ENCODE measurements at places on chromosomes 1 and 21.
A peak's percentile ranks its signal among the peaks of the same experiment; 100 is the strongest.

DNA sequence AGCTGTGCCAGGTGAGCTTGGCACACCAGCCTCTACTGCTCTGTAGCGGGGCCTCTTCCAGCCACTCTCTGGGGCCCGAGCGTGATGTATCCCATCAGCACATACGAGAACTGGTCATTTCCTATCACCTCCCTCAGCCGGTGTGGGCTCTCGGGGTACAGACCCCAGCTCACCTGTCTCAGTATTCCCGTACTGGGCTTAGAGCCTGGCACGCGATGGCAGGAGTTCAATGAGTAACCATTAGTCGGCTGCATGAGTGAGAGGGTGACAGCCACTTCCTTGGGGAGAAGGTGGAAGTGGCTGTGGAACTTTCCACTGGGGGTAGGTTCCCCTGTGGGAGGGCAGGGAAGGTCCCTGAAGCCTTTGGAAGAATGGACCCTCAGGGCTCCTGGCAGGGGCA is 46.1 kb downstream of the ECE1 start:
- DNase-seq, result no peak

GRCh38 chr1:36635284-36635683 is 152.6 kb upstream of the CSF3R start:
- no peak for DNase-seq

GRCh38 chr1:93056214-93056613 is 22.9 kb upstream of the MTF2 start:
- no peak for DNase-seq

- no peak for DNase-seq
Measured at GRCh38 chr1:208030288-208031091, 119.6 kb upstream of the CD34 start.

DNA sequence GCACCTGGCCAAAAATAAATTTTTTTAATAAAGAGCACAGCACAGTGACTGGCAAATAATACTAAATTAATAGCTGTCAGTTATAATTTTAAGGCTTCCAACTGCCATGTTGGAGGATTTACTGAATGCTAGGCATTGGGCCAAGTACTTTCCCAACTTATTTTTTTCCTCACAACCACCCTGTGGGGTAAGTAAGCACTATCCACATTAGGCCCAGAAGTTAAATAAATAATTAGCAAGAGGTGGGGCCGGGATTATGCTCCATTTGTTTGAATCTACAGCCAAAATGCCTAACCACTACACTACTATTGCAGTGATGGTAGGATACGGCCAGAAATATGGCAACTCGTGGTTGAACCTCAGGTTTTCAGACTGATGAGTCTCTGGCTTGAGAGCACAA is 4.6 kb upstream of the TRNAU1AP start:
- no peak for DNase-seq

GRCh38 chr1:21764615-21765423 is 18.1 kb downstream of the USP48 start:
- no peak for DNase-seq

DNA sequence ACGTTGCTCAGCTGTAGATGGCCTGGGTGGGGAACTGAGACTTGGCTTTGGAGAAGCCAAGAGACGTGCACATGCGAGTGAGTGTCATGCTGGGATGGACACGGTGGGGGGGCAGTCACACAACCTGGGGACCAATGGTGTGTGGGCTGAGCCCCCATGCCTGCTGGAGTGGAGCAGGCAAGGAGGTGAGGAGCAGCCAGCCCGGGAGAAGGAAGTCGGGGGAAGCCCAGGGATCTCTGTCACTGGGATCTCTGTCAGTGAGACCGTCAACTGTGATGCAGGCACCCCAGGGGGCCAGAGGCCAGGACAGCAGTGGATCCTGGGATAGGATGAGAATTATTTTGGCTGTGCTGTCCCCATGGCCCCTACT is 11.0 kb upstream of the ZNF669 start:
- DNase-seq, result no peak

DNA sequence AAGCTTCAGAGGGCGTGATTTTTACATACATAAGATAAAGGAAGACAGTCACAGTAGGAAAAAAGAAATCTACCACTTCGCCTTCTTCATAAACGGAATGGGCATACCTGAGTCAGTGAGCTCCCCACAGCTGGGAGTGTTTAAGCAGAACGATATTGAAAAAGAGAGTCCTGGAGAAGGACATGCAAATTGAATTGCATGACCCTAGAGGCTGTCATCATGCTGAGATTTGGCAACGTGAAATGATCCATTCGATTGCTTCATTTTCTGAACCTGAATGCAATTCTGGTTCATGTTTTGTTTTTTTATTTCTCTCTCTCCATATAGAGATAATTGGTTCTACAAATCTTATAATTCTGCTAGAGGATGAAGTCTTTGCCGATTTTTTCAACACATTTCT is 3.7 kb downstream of the RGSL1 start:
- no peak for DNase-seq

DNA sequence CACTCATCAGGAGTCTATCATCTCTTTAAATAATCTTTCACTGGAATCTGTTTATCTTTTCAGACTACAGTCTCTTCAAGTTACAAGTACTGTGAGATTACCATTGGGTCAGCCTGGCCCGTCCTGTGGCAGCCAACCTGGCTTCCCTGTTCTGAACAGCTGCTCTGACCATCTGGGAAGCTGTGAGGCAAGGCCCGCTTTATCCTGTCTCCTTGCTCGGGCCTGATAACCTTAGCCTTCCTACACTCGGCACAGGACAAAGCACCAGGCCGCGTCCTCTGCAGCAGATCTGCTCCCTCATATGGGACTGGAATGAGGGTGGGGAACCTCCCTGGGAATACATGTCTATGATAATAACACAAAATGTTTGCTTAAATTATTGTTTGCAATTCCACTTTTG is 113.3 kb downstream of the PTPN14 start:
- no peak for DNase-seq

DNA sequence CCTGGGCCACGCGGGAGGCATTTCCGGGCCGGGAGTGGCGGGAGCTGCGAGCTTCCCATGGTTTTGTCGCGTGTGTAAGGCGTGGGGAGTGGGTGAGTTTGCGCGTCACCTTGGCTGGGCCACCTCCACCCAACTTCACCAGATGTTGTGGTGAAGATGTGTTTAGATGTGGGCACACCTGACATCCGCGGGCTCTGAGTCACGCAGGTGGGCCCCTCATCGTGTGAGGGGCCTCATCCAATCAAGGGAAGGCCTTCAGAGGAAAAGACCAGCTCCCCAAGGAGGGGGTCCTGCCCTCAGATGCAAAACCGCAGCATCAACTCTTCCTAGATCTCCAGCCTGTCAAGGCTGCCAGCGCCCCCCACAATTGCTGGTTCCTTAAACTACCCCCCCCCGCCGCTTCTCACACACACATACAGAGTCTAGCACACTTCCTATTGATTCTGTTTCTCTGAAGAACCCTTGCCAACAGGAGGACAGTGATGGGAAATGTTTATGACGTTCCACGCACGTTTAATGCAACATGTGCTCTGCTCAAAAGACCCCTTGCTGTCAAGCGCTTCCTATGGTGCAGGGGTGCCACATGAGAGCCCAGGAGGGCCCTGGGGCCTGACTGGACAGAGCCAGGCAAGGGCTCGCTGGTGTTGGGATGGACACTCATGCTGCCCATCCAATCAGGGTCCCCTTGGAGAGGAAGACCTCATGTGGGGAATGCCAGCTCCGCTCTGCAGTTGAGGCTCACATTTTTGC is 11.9 kb downstream of the ACTRT2 start:
- peak; percentile 24 for DNase-seq

- DNase-seq, result no peak
Measured at GRCh38 chr1:118494998-118495397, 310.0 kb upstream of the SPAG17 start.

DNA sequence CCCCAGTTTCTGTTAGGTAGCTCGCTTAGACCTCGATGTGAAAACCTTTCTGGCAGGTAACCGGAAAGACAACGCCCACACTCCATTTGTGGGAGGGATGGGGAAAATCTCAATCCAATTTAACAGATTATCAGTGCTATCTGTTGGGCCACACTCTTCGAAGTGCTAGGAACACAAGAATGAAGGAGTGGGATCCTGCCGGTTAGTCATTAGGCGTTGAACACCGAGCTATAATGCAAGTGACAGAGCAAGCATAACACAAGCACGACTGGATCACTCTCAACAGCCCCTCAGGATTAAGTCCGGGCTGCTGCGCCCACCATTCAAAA is 531 bp downstream of the SNIP1 start:
- DNase-seq, result no peak

- no peak for DNase-seq
Measured at GRCh38 chr1:65681096-65681495, 111.6 kb upstream of the PDE4B start.

GRCh38 chr1:68954841-68955240 is 458.0 kb upstream of the DEPDC1 start:
- no peak for DNase-seq

DNA sequence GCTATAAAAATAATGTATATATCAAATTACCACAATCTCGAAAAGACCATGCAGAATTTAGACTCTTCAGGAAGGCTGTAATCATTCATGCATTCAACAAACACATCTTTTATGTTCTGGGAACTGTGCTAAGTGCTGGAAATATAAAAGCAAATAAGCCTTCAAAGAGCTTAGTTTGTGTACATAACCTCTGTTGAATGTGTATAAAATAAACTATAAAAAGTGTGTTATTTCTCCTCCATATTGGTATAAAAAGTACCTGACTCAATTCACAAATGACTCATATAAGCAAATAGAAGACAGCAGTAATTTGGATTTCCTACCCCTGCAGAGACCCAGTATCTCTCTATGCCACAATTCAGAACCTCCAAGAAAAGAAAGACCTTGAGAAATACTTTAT is 36.8 kb downstream of the RAB3GAP2 start:
- DNase-seq, result no peak

GRCh38 chr1:115114308-115114707 is 25.0 kb upstream of the TSPAN2 start:
- no peak for DNase-seq

GRCh38 chr1:187517546-187517945 is 688.8 kb downstream of the PLA2G4A start:
- no peak for DNase-seq

- no peak for DNase-seq
Measured at GRCh38 chr1:111154021-111154999, 14.3 kb downstream of the CEPT1 start.

DNA sequence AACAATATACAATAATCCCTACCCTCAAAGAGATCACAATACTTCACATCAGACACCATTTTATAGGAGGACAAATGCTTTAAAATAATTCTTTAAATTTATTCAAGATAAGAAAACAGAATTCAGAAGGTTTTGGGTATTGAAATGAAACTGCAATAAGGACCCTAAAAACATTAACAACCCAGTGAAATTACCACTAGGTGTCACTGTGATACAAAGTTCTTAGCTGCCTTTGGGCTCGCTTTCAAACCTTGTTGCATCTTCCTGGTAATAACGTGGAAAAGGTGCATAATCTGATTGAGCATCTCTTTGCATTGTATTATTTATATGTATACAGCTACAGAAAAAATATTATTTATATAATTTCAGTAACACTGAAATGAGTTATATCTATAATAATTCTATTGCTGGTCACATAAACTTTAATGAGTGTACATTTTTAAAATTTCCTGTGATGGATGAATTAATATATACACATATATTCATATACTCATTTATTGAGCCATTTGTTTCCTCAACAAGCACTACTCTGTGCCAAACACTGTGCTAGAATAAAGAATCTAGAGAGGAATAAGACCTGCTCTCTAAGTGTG is 185.2 kb downstream of the FAF1 start:
- no peak for DNase-seq

GRCh38 chr1:15033264-15033663 is 120.3 kb upstream of the TMEM51 start:
- DNase-seq, result no peak

Measured in stimulated activated CD8-positive, alpha-beta memory T cell treated with anti-CD3 and anti-CD28 coated beads, Interleukin-7, amount 100 ng/mL, for 1 hour (primary cell).